ENCODE measurements at places on chromosomes 12 and 14.

DNA sequence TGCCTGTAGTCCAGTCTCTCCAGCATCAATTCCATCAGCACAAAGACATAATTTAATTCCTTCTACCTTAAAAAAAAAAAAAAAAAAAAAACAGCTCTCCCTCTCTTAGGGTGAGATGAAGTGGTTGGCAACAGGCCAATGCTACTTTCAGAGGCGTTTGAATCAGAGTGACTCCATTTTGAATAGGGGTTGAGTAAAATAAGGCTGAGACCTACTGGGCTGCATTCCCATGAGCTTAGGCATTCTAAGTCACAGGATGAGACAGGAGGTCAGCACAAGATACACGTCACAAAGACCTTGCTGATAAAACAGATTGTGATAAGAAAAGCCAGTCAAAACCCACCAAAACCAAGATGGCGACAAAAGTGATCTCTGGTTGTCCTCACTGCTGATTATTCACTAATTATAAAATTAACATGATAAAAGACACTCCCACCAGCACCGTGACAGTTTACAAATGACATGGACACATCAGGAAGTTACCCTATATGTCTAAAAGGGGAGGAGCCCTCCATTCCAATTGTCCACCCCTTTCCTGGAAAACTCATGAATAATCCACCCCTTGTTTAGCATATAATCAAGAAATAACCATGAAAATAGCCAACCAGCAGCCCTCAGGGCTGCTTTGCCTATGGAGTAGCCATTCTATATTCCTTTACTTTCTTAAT, 6.9 kb upstream of the TCL1B start:
- no peak for DNase-seq

DNA sequence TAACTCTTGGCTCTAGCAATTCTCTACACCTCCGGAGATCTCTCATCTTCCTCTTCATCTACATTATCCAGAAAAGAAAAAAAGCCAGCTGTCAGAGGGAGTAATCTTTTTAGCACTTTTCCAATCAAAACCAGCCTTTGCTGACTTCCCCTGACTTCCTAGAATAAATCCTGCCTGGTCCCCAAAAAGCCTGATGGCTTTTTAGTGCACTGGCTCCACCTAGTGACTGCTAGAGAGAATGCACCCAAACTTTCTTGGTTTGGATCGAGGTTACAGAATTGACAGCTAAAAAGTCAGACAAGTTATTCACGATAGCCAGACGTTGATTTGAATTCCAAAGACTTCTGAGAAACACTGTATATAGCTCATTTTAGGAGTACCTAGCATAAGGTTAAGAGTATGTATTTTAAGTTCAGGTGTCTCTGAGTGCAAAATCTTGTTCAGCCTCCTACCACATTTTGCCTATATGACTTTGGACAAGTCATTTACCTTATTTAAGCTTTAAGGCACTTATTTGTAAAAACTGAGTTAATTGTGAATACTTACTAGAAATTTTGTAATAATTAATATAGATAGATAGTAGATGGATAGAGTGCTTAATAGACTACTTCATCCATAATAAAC, 185.7 kb upstream of the GRIN2B start:
- DNase-seq: peak; percentile 29

GRCh38 chr14:99619835-99620834, 16.1 kb upstream of the CCDC85C start:
- DNase-seq: no peak

DNA sequence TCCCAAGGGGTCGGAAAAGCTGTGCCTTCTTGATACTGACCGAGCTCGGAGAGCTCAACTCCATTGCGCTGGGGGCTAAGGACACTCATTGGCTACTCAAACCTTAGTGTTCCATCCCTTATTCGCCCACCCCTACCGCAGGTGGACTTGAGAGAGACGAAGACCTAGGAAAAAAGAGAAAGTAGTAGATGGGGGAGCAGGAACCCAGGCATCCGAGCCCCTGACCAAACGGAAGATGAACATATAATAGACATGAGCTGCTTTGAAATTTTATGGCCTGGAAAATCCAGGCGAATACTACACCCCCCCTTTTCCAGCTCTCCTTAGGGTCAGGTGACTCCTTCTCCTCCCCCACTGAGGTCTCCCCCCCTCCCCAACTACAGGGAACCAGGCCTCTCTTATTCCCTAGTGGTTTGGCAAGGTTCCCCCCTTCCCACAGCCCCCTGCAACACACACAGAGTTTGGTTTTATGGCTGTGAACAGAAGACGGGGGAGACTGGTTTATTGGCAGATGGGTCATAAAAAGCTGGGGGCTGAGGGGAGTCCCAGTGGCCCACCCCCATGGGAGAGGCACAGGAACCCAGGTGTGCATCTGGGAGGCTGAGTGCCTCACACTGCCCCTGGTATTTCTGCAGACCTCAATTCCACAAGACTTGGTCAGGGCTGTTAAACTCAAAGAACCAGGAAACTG, 1.6 kb downstream of the GDF11 start:
- no peak for DNase-seq

GRCh38 chr12:25025260-25025659, 76.4 kb upstream of the BCAT1 start:
- no peak for DNase-seq

GRCh38 chr14:54348923-54349620, 47.7 kb upstream of the CDKN3 start:
- DNase-seq: peak; percentile 33

DNA sequence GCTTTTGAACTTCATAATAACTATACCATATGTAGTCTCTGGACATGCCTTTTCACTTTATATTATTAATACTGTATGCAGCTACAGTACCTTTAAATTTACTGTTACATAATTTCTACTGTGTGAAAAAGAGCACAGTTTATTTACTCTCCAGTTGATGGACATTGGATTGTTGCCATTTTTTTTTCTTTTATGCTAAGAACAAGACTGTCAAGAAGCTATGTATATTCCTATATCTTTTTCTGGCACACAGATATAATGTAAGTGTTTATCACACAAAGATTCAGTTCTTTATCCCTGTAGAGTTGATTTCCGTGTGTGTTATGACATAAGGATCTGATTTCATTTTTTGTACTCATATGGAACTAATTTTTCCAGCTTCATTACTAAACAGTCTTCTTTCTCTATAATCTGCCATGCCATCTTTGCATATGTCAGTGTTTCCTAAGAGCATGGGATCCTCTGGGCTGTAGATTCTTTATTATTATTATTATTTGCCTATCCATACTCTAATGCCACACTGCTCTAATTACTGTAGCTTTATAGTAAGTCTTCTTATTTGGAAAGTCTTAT, 593.0 kb upstream of the ATP2B1 start:
- DNase-seq: no peak

DNA sequence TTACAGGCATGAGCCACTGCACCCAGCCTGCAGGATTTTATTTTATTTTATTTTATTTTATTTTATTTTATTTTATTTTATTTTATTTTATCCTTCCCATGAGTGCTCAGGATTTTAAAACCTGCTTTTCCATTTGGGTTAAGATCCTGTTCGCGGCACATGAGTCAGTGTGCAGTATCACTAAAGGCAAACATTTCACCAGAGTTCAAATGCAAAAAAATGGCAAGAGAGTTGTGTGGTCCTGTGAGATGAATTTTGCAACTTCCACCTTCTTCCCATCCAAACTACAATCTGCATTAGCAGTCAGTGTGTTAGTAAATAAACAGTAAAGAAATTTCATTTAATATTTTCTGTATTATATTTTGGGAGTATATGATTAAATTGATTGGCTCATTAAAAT, 29.0 kb downstream of the MOAP1 start:
- no peak for DNase-seq

All from ovary (tissue), 10 donors.